Muscle of back (tissue), 13 donors: ENCODE measurements at places on chromosomes 13 and 19. TPM values are rescaled to one million over a fixed set of nuclear protein-coding genes. Genes with fewer than 3 reads are reported as not detected.

ANKLE1 gene
- polyA plus RNA-seq, result 0.92 TPM

EFNB2 gene
- 19.4 TPM for polyA plus RNA-seq

TPGS1 gene
- 4.6 TPM for polyA plus RNA-seq

FOSB gene
- 176 TPM for polyA plus RNA-seq

KIR2DL1 gene
- polyA plus RNA-seq, result not detected

PRR20E gene
- polyA plus RNA-seq, result not detected

ERFL gene
- polyA plus RNA-seq, result 0.22 TPM

RUBCNL gene
- polyA plus RNA-seq, result 4.0 TPM

ZNF536 gene
- 2.6 TPM for polyA plus RNA-seq

KCNC3 gene
- polyA plus RNA-seq, result 1.1 TPM

KLF1 gene
- 1.3 TPM for polyA plus RNA-seq

CSNK1A1L gene
- 0.10 TPM for polyA plus RNA-seq

PLIN4 gene
- polyA plus RNA-seq, result 4.5 TPM

TNNI3 gene
- 0.88 TPM for polyA plus RNA-seq

ZNF284 gene
- polyA plus RNA-seq, result 3.9 TPM

ZNF835 gene
- 2.4 TPM for polyA plus RNA-seq

MUC16 gene
- 0.18 TPM for polyA plus RNA-seq

SIGLEC9 gene
- 1.6 TPM for polyA plus RNA-seq

DNM2 gene
- 60.7 TPM for polyA plus RNA-seq

SHISA2 gene
- 58.0 TPM for polyA plus RNA-seq

ZNF737 gene
- 12.3 TPM for polyA plus RNA-seq

HSD17B14 gene
- 3.3 TPM for polyA plus RNA-seq
